ENCODE measurements at places on chromosomes 3 and 15.

- DNase-seq, result peak; percentile 71
Measured at GRCh38 chr15:97504031-97504792, 456.3 kb upstream of the ARRDC4 start.

DNA sequence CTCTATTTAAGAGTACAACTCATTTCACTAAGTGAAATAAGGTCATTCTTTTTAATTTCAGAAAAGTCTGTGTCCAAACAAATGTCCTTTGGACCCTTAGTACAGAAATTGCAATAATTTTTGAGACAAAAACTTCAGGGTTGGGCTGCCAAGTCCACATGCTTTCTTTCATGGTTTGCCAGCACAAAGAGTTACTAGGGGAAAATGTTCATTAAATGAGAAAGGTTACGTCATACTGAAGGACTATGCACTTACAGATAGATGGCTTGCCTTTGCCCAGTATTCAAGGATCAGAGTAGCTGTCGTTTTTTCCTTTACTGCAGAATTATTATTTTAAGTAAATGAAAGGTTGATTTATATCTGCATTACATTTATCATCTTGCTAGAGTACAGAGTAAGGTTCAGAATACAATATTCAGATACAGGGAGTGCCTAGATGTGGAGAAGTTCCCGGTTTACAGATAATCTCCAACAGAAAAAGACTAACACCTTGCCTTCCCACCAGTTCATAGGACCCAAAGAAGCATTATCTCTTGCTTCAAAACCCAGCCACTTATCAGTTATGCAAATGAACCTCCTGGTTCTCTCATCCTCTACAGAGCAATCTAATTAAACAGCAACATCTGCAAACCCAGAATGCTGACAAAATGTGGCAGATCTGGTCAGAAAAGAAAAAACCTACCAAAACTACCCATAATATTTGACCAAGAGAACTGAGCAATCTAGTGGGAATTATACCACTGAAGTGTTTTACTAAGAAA, 179.3 kb downstream of the FRMD5 start:
- DNase-seq, result no peak

GRCh38 chr3:15017191-15017590, 47.9 kb downstream of the MRPS25 start:
- no peak for DNase-seq

DNA sequence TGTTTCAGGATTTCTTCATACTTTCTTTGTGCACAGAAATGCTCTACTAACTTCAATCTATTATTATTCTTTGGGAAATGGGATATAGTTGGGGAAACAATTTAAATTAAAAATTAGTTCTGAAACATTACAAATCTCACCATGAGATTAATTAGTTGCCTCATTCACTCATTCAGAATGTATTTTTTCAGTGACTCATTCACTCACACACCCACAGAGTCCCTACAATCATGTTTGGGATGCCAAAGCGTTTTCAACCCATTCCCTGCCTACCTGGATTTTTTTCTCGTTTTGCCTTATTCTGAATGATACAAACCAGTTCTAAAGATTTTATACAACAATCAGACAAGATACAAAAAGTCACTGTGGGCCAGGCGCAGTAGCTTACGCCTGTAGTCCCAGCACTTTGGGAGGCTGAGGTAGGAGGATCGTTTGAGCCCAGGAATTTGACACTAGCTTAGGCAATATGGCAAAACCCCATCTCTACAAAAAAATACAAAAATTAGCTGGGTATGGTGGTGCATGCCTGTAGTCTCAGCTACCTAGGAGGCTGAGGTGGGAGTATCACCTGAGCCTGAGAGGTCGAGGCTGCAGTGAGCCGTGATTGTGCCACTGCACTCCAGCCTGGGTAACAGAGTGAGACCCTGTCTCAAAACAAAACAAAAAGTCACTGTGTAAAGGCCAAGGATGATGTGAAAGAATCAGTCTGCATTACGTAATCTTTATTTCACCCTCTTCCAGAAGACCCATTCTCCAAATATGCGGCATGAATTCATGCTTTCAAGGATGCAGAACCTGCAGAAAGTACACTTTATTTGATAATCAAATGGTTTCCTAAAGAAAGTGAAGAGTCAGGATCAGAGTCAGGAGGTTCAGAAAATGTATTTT, 34.8 kb upstream of the ARHGEF3 start:
- DNase-seq, result no peak

DNA sequence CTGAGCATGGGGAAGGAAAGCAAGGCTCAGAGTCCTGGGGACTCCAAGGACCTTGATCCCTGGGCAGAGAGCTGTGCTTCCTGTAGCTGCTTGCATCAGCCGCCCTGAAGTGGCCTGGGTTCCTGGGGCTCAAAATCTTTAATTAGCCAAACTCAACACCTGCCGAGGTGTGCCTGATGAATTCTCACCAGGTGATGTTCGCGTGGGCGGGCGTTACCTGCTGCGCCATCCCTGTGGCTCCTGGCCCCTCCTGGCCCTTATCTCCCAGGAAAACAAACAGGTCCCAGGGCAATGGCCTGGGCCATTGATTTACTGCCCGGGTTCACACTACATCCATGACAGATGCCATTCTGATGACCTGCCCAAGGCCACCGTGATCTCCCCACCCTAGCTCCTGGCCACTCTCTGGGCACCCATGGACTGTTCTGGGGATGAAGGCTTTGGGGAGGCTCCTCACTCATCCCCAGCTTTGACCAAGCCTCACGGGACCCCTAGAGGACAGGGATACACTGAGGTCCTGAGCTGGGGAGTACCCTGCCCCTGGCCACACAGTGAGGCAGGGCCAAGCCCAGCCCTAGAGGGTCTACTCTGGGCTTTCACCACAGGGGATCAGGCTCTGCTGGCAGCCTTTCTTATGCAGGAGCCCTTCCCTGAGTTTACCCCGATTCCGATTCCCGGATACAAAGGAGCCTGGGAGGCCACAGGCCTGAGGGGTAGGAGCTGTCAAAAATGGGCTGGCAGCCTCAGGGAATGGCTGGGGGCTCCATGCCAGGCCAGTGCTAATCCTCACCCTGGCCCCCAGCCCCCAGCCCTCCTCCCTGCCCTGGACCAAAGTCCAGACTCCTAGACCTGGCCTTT, 5.7 kb downstream of the SLC38A3 start:
- DNase-seq, result no peak

DNA sequence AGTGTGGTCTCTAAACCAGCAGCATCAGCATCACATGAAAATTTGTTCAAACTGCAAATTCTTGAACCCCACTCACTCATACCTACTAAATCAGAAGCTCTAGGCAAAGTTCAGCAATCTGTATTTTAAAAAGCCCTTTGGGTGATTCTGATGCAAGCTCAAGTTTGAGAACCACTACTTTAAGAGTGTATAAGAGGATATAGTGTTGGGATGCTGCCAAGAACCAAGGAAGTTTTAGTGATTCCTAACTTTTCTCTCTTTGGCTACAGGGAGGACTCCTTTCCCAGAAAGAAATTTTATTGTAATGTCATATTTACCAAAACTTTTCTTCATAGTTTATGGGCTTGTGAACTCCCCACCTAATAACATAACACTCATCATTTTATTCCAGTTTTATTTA, 422.2 kb downstream of the TBC1D5 start:
- no peak for DNase-seq

DNA sequence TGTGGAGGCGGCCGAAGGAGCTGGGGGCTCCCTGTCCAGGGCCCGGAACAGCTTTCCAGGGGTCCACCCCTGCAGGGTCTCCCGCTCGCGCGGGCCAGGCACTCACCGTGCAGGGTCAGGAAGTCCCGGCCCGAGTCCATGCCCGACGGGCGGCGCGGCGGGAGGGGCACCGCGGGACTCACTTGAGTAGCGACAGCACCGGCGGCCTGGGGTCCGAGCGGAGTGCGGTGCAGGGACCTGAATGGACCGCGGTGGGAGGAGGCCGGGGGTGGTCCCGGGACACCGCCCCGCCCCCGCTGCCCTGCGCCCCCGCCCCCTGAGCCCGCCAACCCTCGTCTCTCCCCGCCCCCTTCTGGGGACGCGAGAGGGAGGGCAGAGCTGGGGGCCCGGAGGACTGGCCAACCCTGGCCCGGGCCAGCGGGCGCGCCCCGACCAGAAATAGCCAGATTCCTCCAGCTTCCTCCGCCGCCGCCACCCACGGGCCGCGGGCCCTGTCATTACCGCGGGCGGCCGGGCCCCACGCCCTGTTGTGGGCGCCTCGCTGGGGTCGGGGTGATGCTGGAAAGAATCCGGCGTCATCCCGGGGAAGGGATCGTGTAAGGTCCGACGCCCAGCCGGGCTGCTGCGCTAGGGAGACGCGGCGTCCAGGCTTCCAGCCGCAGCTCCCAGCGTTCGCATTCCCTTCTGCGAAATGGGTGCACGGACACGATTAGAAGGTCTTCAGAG, at the start of gene PLCD1:
TSS of gene PLCD1 (minus strand) at position 243 of the 726 bp plus-strand sequence. CDS start at position 140, 103 bp downstream.
- DNase-seq, result peak; percentile 68

DNA sequence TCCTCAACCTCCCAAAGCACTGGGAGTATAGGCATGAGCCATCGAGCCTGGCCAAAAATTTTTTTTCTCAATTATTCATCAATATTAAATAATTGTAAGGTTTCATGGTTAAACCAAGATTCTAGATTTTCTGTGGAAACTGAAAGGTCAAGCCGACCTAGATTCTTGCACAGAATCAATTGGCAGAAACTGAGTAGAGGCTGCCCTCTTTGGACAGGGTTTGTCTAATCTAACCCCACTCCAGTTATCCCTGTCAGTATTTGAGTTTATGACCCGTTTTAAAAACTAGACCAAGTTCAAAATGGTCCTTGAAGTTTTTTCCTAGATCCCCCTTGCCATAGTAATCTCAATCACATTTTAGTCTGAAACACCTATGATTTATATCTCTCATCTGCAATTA, 8.6 kb upstream of the ADAM10 start:
- peak; percentile 46 for DNase-seq

DNA sequence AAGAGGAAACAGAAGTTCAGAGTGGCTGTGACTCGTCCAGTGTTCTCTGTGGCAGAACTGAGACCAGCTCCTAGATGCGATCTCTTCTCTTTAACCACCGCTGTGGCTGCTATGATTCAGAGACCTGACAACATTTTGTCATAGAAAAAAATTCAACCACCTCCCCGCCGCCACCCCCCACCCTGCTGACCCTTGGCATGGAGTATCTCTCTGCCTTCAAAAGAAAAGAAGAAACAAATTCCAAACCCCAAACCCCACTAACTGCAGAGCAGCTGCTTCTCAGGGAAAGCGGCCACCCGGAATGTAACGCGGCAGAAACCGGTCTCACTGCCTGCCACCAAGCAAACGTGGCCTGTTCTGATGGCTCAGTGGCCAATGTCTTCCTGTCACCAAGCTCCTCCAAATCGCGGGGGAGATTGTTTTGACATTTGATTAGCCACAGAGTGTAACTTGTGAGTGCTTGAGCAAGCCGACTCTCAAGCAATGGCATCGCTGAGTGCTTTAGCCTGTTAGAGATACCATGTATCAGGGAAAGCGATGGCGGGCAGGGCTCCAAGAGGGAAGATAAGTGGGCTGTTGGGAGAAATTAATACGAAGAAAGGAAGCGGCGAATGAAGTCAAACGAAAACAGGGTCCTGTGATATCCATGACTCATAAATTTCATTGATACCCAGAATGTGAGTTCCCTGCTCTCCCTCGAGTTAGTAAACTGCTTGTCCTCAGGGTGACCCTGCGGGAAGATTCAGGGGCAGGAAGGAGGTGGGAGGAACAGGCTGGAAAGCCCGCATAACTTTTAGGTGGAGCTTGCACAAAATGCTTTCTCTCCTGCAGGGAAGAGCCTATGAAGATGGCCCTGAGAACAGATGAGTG, 44.8 kb upstream of the TLE3 start:
- DNase-seq, result peak; percentile 91

DNA sequence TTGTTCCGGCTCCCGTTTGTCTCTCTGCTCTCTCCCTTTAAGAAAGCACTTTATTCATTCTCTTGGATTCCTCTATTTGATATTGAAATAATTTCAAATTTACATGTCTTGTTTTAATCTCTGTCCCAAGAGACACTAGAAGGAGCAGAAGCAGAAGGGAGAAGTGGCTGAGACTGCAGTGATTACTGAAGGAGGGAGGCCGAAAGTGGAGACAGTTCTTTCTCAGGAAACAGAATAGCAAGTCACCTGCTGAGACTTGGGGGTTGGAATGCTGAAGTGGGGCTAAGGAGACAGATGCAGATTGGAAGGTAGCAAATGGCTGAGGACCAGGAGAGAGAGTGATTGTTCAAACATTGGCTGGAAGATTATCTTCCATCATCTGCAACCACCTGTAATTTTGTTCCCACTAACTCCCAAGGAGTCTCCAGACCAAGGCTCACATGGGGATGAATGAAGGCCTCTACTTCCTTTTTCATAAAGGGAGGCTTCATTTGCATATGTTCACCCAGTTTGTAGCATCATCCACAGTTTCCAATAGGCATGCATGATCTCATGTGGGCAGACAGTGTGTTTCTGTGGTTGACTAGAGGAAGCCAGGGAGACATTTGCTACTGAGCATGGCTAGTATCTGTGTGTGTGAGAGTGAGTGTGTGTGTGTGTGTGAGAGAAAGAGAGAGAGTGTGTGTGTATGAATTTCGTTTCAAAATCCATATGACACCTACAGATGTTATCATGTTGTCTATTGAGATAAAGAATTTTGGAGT, 24.0 kb downstream of the LTF start:
- peak; percentile 93 for DNase-seq

DNA sequence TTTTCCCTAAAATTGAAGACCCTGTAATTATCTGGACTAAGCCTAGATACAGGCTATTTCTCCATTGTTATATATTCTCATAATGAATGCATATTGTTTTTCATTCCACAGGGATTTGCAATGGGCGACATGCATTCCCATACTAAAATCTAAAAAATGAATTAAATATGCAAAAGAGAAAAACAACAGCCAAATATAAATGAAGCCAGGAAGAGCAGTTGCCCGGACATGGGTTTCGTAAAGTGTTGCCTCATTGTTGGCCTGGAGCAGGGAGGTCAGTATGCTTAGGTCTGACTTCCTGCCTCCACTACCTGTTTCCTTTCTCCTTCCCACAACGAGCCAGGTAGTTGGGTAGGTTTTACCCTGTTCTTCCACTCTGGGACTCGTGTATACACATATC, 27.1 kb upstream of the SLCO3A1 start:
- DNase-seq, result no peak

GRCh38 chr3:194373028-194373427, 3.5 kb upstream of the LRRC15 start:
- DNase-seq, result no peak

- DNase-seq, result no peak
Measured at GRCh38 chr3:58111513-58112184, 99.1 kb downstream of the DNASE1L3 start.

- DNase-seq, result peak; percentile 55
Measured at GRCh38 chr3:155070932-155071387, 9.2 kb upstream of the MME start.

GRCh38 chr3:156705761-156706616, 31.6 kb downstream of the TIPARP start:
- DNase-seq, result peak; percentile 32

DNA sequence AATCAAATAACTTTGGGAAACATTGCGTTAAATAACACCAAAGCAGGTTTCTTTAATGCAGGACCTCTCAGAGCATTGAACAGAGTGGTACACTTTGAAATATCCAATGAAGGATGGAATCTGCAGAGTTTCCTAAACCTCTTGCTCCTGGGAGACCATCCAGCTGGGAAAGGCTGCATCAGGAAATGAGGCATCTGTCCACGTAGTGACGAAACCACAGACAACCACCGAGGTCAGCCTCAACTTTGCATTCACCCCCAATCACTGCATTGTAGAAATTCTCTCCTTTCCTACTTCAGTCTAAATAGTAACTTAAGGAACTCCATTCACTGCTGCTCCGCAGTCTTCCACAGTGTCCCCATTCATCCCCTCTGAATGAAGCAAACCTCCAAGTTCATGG, 41.5 kb upstream of the CDV3 start:
- no peak for DNase-seq
